Activated naive CD4-positive, alpha-beta T cell treated with anti-CD3 and anti-CD28 coated beads for 36 hours (primary cell): ENCODE measurements at places on chromosomes 2 and 18. TPM values are rescaled to one million over a fixed set of nuclear protein-coding genes. Genes with fewer than 3 reads are reported as not detected.
A peak's percentile ranks its signal among the peaks of the same experiment; 100 is the strongest.

DNA sequence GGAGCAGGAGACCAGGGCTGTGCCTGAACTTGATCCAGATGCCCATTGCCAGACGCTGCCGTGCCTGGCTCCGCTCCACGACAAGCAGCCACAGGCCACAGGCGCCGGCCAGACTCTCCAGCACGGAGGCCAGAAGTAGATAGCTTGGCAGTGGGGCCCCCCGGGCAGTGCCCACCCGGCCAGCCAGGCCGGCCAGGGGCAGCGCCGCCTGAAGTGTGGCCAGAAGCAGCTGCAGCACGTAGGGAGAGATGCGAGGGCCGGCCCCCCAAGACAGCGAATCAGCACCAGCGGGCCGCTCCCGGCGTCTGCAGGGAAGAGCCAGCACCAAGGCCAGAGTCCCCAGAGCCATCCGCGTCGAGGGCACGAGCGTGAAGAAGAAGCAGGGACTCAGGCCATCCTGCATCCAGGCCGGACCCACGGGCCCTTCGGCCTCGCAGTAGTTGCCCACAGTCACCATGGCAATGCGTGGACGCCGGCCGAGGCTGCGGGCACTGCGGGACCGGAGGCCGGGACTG is 484 bp downstream of the ABCB6 start:
- DNase-seq: peak; percentile 22

DNA sequence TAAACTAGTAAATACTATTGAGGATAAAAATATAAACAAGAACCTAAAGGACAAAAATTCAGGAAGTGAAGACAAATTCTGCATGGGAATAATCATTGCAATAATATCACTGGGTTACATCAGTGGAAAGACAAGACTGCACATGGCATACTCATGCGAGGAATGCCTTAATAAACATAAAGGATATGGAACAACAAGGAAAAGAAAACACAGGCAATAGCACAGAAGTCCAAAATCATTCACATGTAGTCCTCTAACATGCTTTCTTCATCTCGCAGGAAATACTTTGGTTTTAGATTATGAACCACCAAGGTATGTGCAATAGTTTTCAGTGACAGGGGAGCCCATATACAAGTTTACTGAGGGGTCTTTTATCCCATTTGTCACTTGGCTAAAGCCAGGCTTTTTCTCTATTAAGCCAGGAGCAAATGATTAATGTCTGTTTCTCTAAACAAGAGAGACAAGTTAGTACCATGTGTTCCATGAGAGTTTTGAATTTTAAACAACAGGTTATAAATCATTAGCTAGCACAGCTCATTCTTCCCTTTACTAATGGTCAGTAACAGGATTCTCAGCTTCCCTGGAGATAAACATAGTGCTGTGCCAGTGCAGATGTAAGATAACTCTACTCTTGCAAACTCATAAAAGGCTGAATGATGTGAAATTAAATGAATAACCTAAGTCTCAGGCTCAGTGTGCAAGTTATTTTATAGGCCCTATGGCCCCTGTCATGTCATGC is 353.6 kb upstream of the FSIP2 start:
- DNase-seq: no peak

DNA sequence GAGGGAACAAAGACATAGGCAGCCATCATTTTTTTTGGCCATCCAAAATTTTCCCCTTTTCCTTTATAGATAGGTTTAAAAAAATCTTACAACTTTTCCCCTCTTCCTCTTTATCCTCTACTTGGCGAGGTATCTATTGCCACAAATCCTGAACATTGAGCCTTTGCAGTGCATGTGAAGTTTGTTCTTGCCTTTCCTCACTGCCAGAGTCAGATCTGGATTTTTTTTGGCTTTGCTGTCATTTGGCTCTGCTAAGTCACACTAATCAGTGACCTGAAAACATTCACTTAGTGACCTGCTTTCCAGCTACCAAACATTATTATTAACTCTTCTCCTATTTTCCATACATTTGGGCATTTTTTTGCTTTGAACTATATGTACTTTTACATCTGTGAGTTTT is 249.2 kb upstream of the ZSWIM2 start:
- DNase-seq: no peak

The NETO1 gene
- not detected for total RNA-seq

DNA sequence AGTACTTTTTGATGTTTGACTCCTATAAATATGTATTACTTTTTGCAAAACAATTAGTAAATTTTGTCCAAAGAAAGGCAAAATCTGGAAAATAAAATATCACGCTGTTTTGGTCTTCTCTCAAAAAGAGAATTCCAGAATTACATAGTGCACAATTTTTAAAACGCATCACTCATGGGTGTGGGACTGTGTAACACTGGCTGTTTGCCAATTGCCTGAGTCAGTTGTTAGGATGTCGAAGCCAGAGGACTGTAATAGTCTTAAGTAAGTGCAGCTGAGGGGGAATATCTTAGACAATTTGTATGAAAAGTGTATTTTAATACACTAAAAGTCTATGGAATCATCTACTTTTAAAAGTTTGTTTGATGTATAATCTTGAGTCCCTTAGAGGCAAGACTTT is 24.1 kb upstream of the EPHA4 start:
- DNase-seq: no peak

GRCh38 chr18:27582760-27583412 is 397.8 kb upstream of the CHST9 start:
- DNase-seq: no peak

The RGPD3 gene
- 0.20 TPM for total RNA-seq

DNA sequence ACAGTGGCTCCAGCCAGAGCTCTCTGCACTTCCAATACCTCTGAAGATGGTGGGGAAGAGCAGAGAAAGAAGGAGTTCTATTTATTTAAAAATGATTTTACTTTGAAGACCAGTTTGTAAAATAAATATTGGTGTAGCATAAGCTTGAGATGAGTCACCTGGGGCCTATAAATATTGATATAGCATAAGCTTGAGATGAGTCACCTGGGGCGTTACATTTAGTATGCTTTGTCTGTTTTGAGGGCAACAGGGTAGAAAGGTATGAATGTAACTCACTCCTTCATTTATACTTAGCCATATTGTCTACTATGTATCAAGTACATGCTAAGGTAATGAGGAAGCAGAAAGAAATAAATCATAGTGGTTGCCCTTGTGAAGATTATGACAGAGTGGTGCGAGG is 7.7 kb upstream of the SULT1C4 start:
- DNase-seq: no peak

DNA sequence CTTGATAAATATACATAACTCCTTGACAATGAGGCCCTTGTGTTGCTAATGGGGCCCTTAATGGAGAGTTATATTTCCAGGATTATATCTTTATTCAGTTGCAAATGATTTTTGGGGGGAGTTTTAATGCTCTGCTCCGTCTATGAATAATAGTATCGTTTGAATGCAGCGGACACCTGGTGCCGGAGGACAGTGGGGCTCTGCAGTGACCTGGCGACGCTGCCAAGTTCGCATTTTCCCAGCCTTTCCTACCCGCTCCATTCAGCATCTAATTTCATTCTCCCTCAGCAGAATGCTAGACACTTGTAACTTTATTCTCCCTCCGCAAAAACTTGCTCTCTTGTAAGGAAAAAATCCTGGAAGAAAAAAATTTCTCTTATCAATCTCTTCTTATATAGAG is 257.6 kb upstream of the SALL3 start:
- DNase-seq: no peak

DNA sequence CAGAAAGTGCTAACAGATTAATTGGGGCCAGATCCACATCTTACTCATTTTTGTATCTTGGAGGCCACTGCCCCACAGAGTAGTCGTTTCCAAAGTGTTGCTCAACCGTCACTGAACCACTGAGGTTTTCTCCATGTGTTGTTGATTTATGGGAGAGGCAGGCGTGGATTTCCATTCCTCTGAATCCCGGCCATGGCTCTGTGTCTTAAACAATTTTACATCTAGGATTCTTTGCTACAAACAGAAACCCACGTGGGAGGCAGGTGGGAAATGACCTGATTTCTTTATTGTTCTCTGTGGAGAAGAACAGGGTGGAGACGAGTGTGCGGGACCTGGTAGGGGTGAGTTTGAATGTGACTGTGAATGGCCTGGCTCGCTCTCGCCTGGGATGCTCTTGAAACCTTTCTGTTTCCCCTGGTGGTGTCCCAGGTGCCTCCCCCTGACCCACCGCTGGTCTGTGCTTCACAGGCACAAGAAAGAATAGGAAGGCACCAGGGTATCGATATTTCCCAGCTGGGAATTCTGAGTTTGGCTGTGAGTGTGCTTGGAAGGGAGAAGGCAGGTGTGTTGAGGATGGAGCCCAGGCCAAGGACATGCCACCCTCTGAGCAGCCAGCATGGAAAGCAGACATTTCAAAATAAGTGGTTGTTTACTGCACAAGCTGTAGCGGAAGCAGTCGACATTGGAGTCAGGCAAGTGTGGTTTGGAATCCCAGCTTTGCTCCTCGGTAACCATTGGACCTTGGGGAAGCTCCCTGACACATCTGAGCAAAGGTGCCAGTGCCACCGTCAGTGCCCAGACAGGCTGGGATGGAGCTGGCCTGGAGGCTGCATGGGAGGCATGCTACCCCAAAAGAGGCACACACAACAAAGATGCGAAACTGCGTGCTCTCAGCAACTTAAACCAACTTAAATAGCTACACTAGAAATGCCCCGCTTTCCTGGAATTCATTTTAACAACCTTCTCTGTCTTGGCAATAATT is 50.0 kb downstream of the LPIN1 start:
- no peak for DNase-seq

DNA sequence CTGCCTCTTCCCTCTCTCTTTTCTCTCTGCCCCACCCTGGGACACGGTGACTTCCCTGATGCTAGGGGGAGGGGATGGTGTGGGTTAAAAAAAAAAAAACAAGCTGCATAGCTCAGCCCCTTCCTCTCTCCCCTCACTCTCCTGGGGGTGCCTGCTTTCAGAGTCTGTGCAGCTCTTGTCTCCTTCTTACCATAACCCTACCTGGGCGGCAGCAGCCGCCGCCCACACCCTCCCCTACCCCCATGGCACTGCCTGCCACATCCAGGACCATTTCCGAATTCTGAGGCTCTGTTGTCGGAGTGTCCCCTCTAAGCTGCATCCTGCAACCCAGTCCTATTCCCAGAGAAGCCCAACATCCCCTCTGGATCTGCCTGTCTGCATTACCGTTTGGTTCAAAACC is 16.0 kb downstream of the TTC32 start:
- no peak for DNase-seq

The MAPRE2 gene
- total RNA-seq: 62.5 TPM

The GNLY gene
- total RNA-seq: 3.2 TPM

GRCh38 chr2:62293490-62294271 is 97.8 kb downstream of the B3GNT2 start:
- no peak for DNase-seq

The DYNC1I2 gene
- 38.9 TPM for total RNA-seq

The PLGLB2 gene
- total RNA-seq: not detected

DNA sequence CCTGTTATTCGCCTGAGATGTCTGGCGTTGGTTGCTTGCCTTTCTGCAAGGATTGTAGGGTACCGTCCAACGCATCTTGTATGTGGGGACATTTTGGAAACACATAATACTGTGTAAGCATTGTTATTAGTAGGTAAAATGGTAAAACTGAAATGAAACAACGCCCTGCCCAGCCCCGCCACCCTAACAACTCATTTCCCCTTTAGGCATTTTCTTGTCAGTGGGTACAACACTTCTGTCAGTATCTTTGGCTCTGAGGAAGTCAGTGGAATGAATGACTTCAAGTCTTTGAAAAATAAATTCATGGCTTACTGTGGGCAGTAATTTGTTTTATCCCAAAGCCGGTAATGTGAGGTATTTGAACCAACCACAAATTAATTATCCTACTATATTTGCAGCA is 86.0 kb downstream of the FMNL2 start:
- DNase-seq: no peak

- DNase-seq: peak; percentile 33
These were observed 42.4 kb downstream of the ARL4C start for GRCh38 chr2:234454433-234454832.

The ASTL gene
- 2.6 TPM for total RNA-seq

GRCh38 chr18:34928088-34928753 is 113.0 kb upstream of the MAPRE2 start:
- no peak for DNase-seq

DNA sequence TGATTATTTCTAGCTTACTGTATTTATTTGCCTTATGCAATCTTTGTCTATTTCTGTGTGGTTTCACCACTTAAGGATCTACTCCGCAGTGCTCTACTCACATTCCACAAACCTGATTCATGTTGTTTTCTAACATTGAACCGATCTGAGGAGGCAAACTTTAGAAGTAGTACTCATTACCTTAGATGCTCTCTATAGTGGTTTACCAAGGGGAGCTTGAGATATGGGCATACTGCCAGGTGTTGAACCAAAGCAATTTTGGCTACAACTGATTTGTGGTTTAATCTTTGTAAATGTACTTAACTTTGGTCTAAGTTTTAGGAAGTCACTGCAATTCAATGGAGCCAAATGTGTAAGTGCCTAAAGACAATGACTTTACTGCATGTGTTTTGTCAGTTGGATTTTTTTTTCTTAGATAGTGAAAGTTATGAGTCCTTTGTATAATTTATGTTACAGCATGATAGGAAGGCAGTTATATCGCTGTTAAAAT is 50.1 kb downstream of the MAP2 start:
- no peak for DNase-seq

The GAD1 gene
- total RNA-seq: 0.86 TPM

The GRHL1 gene
- total RNA-seq: 0.69 TPM

GRCh38 chr2:181947273-181947672 is 38.4 kb upstream of the PPP1R1C start:
- DNase-seq: no peak

- DNase-seq: no peak
These were observed 201.6 kb upstream of the PARD3B start for GRCh38 chr2:204343685-204344084.

- no peak for DNase-seq
These were observed 149.5 kb downstream of the CCBE1 start for GRCh38 chr18:59547581-59548182.

The TNFAIP6 gene
- not detected for total RNA-seq

DNA sequence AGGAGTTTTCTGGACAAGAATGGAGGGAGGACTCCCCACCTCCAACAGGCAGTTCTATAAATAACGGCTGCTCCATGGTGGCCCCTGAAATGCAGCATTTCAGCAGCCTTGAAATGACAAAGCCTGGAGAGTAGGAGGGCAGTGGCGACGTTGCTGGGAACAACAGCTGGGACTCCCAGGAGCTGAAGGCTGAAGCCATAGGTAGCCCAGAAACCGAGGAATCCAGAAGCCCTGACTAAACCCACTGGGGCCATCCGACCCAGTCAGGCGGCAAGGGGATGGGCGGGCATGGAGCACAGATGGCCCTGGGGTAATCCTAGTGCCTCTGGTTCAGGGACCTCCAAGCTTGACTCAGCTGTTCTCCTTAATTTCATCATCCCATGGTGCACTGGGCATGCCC is 9.0 kb downstream of the PRKAG3 start:
- no peak for DNase-seq

The MAPK4 gene
- total RNA-seq: not detected

GRCh38 chr2:55232863-55233657 is 572 bp downstream of the RPS27A start:
- DNase-seq: peak; percentile 59
